Stimulated activated naive CD8-positive, alpha-beta T cell treated with anti-CD3 and anti-CD28 coated beads, Interleukin-15, Interleukin-2, amounts not matched to agents 100 U/mL and 50 U/mL, for 24 hours (primary cell): ENCODE measurements at places on chromosomes 12 and 14.

DNA sequence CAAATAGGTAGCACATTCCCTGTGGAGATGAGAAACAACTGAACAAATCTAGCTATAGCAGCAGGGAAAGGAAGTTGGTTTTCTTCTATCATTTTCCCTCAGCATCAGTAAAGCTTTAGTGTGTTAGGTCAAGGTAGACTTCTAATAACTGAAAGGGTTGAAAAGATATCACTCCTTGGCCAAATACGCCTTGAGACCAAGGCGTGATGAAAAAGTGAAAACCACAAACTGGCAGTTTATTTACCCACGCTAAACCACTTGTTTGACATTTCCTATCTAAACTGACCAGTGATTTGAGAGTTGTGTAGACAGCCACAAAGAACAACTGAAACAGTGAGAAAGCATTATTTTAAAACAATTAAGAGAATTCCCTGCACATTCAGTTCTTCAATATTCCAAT, 99.6 kb upstream of the SOX5 start:
- DNase-seq: no peak

- DNase-seq: peak; percentile 38
Measured at GRCh38 chr14:22553445-22553844, 35.6 kb downstream of the DAD1 start.

DNA sequence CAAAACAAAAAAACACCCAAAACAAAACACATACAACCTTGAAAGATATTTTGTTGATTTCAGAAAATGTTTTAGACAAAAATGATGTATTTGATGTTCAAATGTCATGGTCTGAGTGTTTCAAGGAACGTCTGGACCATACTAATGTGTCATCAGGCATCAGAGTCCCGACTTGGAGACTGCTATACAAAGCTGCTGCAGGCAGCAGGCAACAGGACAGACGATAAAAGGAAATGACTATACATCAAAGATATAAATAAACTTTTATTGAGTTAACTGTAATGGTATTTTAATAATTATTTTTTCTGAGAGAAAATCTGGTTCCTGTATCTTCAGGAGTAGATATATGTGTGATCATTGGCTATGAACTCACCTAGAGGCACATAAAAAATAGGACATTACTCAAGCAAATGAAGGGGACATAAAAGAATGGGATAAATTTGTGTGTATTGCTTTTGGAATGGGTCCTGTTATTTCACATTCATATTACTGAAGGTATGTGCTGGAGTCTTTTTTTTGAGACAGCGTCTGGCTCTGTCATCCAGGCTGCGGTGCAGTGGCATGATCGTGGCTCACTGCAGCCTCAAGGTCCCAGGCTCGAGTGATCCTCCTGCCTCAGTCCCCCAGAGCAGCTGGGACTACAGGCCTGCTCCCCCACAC, 87.3 kb upstream of the HECTD1 start:
- DNase-seq: no peak

- no peak for DNase-seq
Measured at GRCh38 chr12:40734276-40734675, 42.0 kb downstream of the CNTN1 start.

DNA sequence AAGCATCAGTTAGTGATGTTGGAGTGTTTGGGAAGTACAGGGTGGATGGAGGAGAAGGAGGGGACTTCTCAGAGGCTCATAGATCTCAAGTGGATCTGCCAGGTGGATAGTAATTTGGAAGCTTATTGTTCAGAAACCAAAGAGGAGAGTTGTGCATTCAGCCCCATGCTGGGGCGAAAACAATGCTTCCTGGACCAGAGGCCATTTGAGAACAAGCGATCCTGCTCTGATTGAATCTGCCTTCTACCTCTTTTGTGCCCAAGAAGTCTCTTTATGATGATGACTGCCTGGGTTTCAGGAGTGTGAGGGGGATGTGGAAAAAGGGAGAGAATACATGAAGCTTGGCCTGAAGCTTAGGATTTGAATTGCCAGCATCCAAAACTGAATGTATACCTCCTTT, 110.8 kb upstream of the SRRM4 start:
- no peak for DNase-seq

DNA sequence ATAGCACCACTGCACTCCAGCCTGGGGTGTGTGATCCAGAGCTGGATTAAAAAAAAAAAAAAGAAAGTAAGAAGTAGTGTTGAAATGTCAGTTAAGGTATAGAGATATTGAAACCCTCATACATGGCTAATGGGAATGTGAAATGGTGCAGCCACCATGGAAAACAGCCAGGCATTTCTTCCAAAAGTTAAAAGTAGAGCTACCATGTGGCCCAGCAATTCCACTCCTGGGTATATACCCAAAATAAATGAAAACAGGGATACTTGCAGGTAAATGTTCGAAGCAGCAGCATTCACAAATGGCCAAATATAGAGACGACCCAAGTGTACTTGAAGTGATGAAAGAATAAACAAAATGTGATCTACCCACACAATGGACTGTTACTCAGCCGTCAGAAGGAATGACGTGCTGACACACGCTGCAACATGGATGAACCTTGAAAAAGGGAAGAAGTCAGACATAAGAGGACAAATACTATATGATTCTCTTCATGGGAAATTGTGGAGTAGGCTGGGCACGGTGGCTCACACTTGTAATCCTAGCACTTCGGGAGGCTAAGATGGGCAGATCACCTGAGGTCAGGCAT, 15.2 kb downstream of the IL31 start:
- DNase-seq: no peak

DNA sequence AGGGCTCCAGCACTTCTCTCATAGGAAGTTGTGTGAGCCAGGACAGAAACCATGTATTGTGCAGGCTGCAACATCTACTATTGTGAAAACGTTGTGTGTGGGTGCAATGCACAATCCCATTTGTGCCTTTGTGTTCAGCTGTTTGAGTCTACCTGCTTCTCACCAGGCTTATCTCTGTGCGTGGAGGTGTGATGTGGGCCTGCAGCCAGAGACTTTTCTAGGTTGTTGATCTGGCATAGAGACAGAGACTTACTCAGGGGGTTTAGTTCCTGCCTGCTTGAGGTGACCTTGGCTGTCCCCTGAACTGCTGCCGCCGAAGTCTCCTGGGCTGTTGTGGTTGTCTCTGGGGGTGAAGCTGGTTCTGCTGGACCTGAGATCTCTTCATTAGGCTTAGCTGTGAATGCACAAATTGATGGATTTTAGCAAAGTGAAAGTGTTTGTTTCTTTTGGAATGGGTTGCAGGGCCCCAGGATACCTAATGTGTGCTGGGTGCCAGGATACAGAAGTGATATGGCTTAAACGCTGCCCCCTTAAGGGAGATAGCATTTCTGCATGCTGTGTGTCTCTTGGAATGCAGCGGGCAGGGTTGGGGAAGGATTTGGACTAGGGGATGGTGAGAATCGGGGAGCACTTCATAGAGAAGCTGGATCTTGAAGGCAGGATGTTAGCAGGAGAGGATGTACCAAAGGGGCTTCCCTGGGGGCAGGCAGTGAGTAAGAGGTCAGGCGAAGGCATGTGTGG, 2.5 kb downstream of the LACRT start:
- DNase-seq: no peak

- no peak for DNase-seq
Measured at GRCh38 chr14:61768240-61768639, 6.0 kb downstream of the SNAPC1 start.

DNA sequence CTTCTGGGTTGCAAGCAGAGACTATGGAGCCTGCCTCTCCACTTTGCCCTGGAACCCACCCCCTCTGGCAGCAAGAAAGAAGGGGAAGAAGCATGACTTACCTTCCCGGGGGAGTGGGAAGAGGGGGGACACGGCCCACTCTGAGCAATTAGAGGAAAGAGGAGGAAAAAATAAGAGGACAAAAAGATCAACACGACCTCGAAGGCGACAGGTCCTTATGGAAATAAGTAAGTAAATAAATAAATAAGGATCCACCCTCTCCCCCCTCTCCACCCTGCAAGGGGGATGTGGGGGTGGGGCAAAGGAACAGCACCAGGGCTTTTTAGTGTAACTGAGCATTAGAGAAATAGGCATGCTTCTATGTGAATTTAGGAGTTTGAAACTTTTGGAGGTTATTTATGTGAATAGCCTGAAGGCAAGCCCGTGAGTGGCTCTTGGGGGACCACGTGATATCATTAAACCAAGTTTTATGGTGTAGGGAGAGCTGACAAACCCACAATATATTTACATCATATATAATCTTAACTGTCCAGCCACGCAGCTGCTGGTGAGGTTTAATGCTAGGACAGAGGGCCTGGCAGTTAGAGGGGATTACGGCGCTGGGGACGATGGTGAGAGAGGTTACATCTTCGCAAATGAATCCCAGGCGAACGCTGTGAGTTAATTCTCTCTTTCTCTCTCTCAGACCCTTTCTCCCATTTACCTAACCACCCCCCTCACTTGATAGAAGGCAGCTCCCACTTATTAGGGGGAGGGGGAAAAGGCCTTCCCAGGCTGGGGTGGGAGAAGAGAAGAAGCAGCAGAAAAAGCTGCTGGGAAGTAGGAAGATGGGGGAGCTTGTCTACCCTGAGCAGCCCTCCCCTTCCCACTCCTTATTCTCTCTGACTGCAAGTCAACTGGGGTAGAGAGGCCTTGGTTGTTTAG, 4.8 kb downstream of the HOXC5 start:
- no peak for DNase-seq

DNA sequence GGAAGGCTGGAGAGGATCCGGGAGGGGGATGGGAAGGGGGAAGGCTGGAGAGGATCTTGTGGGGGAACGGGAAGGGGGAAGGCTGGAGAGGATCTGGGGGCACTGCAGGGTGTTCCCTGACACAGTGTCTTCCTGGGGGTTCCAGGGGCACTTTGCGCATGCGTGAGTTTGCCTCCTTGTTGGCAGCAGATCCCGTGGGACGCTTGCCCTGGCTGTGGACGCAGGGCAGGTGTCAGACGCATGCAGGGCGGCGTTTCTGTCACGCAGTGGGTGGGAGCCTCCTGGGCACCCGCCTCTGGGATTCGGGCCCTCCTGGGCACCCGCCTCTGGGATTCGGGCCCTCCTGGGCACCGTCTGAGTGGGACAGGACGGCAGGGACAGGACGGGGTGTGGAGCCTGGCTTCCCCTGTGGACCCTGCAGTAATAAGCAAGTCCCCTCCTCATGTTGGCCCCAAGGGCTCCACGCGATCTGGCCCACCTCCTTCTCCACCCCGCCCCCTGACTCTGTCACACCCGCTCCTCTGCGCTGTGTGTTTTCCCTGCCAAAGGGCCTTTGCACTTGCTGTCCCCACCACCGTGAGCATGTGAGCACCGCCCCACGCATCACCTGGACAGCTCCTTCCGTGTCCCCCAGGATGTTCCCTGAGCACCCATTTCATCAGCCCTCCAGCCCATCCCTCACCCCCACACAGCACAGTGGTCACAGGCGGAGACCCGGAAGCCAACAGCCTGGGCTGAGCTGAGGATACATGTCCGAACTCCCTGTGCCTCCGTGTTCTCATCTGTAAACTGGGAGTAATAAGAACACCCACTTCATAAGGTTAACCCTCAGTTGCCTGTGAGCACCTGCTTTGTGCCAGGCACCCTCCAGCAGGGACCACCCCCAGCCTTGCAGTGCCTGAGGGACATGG, 4.4 kb downstream of the MMP17 start:
- DNase-seq: no peak

DNA sequence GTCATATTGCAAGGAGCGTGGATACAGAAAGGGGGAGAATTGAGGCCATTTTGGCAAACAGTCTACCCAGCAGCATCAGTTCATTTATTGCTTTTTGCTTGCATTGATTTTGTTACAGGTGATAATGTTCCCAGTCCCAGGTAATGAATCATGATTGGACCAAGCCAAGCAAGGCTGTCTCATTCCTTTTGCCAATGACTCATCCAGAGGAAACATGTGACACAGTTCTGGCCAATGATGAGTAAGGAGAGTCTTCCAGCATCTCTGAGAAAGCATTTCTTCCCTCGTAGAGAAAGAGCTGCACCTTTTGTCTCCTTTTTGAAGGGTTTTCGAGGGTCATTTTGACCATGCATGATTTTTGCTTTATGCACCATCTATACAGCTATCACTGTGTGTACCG, 68.2 kb downstream of the SLC15A4 start:
- DNase-seq: no peak

DNA sequence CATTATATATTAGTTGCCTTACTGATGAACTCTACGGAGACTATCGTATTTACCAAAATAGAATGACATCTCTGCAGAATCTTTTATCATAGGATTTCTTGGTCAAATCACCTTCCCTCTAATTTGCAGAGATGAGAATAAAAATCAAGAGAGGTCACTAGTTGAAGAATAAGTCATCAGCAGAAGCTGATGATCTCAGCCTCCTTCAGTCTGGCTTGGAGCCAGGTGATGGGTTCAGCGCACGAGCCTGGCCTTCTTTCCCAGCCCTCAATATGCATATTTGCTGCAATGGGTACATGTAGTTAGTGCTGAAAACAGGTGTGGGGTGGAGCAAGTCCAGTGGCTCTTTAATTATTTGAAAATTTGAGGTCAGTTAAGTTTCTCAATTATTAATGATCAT, 19.2 kb upstream of the EMP1 start:
- DNase-seq: no peak

GRCh38 chr14:81471062-81471461, 62.6 kb downstream of the SEL1L start:
- DNase-seq: peak; percentile 33

DNA sequence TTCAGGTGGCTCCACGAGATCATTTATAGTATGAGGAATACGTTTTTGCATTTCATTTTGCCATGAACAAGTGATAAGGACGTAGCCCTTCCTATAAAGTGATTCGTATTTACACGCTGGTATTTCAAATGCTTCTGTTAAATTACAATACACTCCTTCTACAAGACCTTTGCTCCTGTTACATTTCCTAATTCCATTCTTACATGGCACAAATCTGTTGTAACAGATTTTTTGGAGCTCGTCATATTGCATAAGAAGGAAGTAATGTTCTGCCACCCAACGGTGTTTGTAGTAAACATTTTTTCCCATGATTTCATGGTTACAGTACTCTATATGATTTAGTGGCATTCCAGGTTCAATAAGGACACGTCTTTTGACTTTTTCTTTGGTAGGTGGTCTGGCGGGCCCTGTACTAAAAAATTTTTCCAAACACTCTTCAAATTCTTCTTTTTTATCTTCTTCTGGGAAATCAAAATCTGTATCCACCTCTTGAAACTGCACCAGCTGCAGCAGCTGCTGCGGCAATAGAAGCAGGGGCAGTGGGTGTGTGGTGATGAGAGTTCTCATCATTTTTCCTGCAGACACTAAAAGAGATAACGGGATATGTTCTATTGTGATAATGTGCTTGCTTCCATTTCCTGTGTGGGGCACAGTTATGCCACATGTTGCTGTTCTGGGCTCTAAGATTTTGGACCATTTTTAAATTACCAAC, 4.2 kb downstream of the RNASE9 start:
- DNase-seq: no peak

DNA sequence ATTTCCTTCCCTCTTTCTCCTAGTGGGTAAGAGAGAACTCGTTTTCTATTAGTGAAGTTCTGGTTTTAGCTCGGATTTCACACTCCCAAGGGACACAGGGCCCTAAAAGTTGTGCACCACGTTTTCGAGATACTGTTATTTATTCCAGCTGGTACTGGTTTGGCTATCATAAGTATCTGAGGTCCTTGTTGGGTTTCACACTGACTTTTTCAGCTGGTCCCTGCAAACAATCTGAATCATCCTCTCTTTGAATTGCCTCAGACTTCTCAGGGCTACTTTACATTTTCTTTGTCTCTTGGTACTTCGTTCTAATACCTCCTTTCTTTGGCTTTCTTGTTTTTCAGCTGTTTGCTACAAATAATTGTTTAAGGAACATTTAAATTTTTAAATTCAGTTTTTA, 75.7 kb downstream of the SCN8A start:
- DNase-seq: no peak
